DMS 273 treated with DMSO at 0.1 percent for 48 hours (cell line): ENCODE measurements at places on chromosomes 2 and 18.

- DNase-seq, result no peak
Measured at GRCh38 chr2:180133736-180134135, 126.6 kb upstream of the CWC22 start.

DNA sequence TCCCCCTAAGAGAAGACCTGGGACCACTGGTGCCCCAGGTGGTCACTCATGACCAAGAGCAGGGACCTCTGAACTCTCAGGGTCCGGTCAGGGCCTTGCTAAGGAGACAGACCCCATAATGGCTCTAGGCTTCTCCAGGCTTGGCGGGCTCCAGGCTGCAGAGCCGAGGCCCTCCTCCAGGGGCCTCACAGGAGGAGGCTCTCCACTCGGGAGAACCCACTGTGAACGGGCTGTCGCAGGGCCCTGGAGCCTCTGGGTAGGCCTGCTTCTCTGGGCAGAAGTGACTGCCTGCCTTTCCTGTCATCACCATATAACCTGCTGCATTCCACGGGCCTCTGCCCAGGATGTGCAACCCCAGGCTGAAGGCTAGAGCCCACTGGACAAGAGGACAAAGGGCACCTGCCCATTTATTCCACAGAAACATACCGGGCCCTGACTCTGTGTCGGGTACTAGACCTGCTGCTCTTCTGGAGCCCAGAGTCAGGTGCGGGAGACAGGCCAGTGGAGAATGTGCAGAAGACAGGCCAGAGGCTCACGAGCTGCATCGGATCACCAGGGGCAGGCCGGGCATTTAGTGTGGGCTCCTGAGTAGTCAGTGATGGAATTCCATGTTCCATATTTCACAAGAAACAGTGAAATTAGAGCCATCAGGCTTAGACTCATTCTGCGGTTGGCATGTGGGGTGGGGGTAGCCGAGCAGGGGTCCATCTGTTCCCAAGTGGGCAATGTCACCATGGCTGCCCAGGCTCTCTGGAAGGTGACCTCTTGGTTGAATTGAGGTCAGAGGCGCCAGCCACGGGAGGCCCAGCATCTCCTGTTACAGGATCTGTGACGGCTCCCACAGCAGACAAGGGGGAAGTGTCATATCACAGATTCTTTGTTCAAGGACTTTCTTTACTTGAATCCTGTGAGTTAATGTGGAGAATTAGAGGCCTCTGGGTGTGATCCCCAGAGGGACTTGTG is 220.8 kb downstream of the SH3RF3 start:
- no peak for DNase-seq

GRCh38 chr2:135299658-135300244 is 231.3 kb downstream of the ZRANB3 start:
- no peak for DNase-seq

GRCh38 chr2:174442546-174443510 is 44.0 kb downstream of the GPR155 start:
- no peak for DNase-seq

GRCh38 chr2:170241756-170242155 is 63.8 kb downstream of the MYO3B start:
- no peak for DNase-seq

DNA sequence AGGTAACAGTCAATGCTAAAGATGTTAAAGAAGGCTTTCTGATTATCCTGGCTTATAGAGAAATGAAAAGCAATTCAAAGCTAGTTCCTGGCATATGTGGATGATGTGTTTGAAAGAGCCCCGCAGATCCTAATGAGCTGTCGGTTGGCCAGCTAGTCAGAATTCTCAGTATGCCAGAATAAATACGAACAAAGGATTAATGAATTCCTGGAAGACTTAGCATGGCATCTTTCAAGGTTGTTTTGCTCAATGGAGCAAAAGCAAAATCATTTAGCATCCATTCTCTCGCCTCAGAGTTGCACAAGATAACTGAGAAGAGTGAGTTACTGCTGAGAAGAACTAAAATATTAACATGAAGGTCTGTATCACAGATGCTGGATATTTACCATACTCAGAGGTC is 307.6 kb downstream of the RIT2 start:
- DNase-seq, result no peak

GRCh38 chr2:62305421-62306176 is 109.7 kb downstream of the B3GNT2 start:
- DNase-seq, result no peak

DNA sequence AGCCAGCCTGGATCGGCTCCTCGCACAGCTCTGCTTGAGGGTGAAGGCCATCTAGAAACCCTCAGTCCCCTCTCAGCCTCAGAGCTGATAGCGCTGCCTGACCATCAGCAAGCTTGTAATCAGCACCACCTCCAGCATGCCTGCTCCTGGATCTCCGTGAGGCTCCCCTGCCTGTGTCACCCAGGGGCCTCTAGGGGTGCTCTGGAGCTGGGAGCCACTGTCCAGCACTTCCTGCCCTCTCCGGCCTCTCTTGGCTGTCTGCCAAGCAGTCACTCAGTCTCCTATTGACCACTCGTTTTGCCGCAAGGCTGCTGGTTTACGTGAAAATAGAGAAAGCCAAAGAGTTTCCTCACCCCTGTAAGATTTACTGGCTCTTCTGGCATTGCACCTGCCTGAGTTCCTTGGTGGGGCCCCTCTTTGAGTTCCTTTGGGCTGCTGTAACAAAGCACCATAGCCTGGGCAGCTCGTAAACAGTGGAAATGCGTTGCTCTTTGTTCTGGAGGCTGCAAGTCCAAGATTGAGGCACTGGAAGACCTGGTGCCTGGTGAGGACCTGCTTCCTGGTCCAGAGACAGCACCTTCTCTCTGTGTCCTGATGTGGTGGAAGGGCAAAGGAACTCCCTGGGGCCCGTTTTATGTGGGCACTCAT is 17.9 kb downstream of the CAPN10 start:
- no peak for DNase-seq

DNA sequence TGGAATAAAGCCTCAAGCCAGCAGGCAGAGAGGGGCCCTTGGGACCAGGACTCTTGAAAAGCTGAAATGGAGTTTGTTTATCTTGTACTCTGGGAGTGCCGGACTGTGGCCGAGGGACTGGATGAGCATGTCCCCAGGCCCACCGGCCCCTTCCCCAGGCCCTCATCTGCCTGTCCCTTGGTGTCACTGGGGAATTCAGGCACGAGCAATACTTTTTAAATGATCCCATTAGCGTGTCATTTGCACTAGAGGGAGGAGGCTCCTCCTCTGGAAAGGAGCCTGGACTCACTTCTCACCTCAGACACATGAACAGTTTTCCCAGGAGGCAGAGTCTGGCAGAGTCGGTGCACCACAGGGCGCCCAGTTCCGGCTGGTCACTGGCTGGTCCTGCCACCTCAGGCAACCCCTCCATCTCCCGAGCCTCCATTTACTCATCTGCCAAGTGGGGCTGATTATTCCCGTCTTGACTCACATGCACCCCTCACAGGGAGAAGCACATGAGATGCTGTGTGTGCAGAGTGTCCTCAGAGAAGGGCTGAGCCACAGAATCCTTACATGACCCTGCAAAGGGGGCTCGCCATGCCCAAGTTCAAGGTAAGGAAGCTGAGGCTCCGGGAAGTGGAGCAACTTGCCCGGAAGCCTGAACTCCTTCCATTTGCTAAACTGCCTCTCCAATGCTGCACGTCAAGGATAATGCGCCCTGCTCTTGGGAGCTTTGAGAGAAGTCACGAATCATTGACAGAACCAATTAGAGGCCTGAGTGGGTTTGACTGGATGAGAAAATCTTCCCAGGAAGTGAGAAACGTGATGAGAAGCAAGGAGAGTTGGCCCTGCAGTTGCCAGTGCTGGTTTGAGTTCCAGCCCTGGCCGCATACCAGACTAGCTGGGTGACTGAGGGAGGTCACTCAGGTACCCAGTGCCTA is 26.7 kb downstream of the CIB4 start:
- DNase-seq, result no peak

DNA sequence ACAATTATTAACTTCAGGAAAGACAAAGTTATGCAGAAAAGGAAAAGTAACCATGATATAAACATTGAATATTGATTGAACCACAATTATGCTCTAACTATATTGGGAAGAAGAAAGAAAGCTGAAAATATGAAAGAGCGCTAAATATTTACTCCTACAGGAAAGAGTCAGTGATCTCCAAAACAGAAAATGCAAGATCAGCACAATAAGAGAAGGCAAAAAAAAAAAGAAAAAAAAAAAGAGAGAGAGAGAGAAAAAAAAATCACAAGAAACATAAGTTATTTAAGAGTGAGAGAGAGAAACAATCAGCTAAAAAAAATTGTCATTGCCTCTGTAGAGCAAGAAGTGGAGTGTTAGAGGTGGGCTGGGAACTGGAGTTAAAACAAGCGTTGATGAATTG is 28.9 kb upstream of the ELAC1 start:
- no peak for DNase-seq

DNA sequence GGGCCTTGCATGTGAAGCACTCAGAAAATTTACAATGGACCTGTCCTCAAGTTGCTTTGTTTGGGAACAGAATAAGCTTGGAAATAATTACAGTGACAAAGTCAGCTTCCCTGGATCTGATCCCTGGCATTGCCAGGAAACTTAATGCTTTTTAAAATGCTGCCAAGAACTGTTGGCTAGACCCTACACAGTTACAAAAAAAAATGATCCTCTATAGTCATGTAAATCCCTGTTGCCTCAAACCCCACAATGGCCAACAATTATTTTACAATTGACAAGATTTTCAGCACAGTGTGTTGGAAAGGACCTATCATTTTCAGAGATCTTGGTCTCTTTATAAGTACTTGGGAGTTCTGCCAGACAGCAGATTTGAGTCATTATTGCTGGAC is 470.4 kb upstream of the ACVR2A start:
- DNase-seq, result no peak

GRCh38 chr2:220034426-220035130 is 407.1 kb downstream of the SLC4A3 start:
- DNase-seq, result no peak

DNA sequence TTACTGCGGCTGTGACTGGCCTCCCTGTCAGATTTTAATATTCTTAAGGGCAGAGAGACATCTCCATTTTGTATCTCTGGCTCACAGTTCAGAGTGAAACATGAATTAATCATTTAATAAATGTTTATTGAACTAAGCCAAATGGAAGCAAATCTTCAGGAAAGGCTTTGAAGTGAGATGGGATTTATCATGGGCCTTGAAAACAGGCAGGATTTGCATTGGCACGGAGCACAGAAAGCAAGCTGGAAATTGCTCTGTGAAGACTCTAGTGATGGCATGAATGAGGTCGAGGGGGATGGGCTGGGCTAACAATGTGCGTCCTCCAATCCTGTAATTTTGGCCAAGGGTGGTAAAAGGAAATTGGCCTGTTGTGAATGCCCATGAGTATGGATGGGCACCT is 369.8 kb upstream of the SOX11 start:
- DNase-seq, result no peak

DNA sequence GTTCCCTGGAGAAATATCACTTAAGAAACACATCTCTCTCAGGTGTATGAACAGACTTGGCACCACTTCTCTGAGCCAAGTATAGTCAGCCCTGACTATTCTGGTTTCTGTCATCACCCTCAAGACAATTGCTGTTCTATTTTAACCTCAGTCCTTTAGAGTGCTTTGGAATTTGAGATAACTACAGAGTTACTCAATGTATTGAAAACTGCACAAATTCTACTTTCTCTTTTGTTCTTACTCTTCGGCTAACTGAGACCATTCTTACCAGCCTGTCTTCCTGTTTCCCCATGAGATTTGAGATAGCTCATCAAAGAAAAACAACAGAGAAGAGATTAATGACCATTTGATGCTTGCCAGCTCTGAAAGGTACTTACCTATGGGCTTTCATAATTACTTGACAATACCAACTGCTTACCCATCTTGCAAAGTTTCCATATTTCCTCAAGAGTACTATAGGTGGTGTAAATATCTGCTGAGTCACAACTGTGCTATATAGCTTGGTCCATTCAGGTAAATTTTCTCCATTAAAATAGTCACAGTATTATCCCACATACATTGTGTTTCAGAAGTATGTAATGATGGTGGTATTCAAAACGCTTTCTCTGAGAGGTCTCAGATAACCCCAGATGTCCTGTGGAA is 467.5 kb upstream of the CHST9 start:
- no peak for DNase-seq

DNA sequence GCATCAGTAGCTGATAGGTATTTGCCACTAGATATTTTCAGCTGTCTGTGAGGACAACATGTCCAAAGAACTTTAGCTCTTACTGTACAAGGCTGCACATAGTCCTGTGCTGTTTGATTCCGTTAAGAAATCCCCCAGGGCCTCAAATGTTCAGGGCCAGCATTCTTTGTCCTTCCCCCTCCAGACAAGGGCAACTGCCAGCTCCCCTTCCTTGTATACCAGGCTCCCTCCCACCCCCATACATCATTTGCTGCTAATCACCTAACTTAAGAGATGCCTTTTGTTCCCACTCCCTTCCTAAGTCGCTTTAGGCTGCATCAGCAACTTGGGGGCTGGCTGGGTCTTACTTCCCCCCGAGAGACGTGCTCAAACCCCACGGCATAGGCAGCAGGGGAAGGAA is 138.7 kb downstream of the CDH20 start:
- DNase-seq, result no peak

DNA sequence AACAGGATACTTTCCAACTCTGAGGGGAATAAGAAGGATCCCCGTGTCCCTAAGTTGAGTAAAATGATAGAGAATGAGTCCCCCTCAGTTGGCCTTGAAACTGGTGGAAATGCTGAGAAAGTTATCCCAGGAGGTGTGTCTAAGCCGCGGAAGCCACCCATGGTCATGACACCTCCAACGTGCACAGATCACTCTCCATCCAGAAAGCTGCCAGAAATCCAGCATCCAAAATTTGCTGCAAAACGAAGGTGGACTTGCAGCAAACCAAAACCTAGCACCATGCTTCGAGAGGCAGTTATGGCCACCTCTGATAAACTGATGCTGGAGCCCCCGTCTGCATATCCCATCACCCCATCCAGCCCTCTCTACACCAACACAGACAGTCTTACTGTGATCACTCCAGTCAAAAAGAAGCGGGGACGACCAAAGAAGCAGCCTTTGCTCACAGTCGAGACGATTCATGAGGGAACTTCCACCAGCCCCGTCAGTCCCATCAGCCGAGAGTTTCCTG is 270.1 kb downstream of the SETBP1 start:
- DNase-seq, result no peak

- no peak for DNase-seq
Measured at GRCh38 chr2:187541086-187542085, 12.8 kb downstream of the TFPI start.

GRCh38 chr2:53202063-53202462 is 565.5 kb upstream of the CHAC2 start:
- DNase-seq, result peak; percentile 30

- DNase-seq, result no peak
Measured at GRCh38 chr2:61263830-61264229, 101.8 kb downstream of the C2orf74 start.

- no peak for DNase-seq
Measured at GRCh38 chr2:220192994-220193753, 565.7 kb downstream of the SLC4A3 start.

- DNase-seq, result peak; percentile 6
Measured at GRCh38 chr2:152097801-152098495, 896 bp downstream of the CACNB4 start.

DNA sequence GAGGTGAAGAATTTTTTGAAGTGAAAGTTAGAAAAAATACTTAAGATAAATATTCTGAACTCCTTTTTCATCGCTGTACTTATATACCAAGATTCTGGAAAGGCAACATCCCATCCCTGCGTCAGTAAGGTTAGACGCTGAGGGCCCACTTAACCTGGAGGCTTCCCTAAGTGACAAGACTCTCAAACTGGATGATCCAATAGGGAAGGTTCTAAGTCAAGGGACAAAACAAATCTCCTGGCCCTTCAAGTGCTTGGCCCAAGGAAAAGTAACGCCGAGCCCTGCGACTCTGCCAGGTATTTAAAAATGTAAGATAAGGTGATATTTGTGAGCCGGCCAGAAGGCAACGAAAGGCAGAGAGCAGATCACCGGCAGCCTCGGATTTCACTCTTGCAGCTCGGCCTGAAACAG is 1.3 kb downstream of the STK39 start:
- DNase-seq, result peak; percentile 11

GRCh38 chr2:31962757-31963361 is 47.9 kb downstream of the MEMO1 start:
- DNase-seq, result no peak
